ENCODE measurements at places on chromosomes 11 and 22.

DNA sequence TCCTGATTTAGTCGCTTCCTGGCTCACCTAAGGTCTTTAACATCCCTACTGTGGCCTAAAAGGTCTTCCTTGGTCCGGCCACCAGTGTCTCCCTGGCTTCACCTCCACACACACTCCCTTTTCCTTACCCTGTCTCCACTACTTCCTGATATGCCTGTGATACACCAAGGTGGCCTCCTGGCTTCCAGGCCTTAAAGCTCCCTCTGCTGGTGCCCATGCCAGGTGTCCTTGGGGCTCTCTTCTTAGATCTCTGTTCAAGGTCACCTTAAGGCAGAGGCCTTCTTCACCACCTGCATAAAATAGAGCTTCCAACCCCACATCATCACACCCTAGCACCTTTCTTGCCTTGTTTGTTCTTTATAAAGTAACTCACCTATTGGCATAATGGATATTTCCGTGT is 787.7 kb downstream of the NTM start:
- DNase-seq, result peak; percentile 14

DNA sequence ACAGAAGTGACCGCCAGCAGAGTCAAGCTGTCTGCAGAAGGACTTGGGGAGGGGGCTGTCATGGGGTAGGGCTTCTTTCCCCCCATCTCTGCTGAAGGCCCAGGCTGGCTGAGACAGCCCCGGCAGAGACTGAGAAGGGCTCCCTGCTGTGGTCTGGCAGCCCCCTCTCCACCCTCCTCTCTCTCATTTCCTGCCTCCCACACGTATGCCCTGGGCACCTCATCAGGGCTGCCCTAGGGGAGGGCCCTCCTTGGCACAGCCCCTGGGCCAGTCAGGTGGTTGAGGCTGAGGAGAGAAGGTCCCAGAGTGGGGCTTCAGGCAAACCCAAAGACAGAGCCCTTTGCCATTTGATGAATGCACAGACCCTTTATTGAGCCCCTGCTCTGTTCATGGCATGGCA is 3.6 kb downstream of the RASD2 start:
- no peak for DNase-seq

- DNase-seq, result no peak
Observed at GRCh38 chr11:126464796-126465195, 109.3 kb downstream of the ST3GAL4 start.

DNA sequence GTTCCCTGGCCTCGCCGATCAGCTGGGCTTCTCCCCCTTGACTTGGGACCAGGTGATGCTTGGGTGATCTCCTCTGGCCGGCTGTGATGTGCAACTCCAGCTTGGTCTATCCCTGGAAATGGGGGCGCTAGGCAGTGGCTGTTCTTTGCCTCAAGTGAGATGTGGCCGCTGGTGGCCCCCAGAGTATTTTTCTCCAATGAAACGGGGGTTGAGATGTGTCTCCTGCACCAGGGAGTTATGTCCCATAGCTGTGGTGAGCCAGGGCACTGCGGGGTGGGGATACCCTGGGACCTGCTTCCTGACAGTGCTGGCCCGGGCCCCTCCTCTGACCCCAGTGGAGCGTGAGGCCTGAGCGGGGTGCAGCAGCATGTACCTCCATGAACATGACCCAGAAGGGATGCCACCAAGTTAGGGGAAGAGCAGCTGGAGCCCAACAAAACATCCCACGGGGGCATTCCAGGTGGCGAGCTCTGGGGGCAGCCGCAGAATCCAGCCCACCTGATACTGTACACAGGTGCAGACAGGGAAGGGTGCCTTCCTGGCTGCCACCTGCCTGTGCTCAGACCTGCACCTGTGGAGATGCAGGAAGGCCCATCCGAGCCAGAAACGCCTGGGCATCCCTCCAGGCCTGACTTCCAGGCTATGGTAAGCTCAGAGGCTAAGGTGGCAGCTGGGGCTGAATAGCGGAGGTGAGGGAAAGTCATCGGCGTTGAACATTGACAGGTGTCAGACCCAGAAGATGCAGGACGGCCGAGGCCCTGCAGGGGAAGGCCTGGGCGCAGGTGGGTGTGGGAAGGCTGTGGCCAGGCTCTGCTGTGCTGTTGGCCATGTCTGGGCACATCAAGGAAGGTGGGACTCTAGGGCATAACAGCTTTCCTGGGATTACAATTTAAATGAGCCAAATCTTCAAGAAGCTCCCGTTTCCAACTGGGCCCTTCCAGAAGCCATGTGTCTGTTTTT is 97.3 kb downstream of the CTTN start:
- DNase-seq, result no peak
